ENCODE measurements at places on chromosomes 1 and 21.

DNA sequence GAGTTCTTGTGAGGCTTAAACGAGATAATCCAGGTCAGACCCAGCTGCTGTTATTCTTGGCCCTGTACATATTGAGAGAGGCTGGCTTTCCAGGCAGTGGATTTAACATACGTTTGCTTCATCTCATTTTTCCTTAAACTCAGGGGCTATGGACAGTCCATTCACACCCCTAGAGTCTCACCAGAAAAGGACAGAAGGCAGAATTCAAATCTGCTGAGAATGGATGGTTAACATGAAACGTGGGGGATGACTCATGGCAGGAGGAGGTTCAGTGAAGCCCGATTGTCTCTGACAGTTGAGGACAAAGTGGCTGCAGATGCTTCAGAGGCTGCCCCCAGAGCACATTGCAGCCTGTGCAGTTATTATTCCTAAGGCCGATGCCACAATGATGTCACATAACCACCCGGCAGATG, 39.5 kb downstream of the TGFB2 start:
- no peak for DNase-seq

DNA sequence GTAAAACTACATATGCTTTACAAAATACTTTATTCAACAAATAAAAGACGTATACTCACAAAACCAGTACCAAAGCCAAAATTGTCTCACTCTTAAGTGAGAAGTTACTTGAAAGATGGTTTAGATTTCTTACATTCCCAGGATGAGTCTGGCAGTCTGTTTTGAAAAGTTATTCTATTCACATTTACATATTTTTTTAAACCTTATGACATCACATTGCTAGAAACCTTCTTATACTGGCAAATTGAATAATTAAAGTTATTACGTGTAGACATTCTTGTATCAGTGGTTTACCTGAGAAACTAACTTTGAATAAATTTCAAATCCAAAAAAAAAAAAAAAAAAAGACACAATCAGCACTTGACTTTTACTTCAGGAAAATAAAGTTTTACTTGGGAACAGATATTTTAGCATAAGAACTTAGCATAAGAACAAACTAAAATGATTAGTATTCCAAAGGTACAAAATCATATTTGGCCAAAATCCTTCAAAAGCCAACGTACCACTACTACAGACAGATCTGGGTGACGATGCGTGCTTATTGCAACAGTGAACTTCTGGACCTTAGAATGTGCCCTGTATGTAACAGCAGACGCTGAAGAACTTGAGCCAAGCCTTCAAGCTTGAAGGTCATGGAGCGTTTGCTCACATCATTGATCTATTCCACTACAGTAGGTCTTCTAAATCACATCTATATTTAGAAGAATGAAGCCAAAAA, 2.5 kb downstream of the CDC42BPA start:
- no peak for DNase-seq

GRCh38 chr1:180266275-180267210, 36.5 kb downstream of the LHX4 start:
- no peak for DNase-seq

DNA sequence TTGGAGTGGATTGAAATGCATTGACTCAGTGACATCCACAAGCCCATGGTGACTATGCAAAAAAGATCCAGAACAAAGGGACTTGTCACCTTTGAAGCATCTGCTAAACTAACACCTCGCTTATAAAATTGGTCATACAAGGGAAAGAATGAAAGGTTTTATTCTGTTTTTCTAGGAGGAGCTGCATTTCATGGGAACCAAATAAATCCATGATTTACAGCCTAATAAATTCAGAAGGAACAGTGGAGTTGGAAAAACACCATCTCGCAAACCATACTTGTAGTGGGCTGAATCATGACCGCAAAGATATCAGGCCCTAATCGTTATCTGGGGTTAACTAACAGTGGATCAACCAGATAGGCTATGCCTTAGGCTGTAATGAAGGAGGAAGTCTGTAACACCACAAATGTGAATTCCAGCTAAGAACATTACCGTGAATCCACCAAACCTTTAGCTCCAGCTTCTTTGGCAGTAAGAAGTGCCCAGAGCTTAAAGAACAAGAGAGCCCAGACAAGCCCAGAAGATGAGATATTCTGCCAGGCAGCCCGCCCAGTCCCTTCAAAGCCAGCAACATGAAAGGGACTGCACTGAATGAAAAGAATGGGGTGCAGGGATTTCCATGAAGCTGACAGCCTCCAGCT, 27.4 kb downstream of the RSPH1 start:
- no peak for DNase-seq

- DNase-seq, result no peak
Observed at GRCh38 chr1:3534803-3535637, 76.3 kb downstream of the MEGF6 start.
